A172 (cell line): ENCODE measurements at places on chromosomes 5 and 9. TPM values are rescaled to one million over a fixed set of nuclear protein-coding genes. Genes with fewer than 3 reads are reported as not detected.

Gene FBXO38
- total RNA-seq, result 40.9 and 48.6 TPM in 2 replicates

Gene PCDHGB6
- 0.10 and 0.33 TPM in 2 replicates for total RNA-seq

Gene STC2
- 0.03 and 0.10 TPM in 2 replicates for total RNA-seq

Gene NUTM2F
- not detected in 2 replicates for total RNA-seq

Gene ITGA1
- 0.71 and 3.7 TPM in 2 replicates for total RNA-seq

Gene MLLT3
- total RNA-seq, result 13.0 and 13.6 TPM in 2 replicates

Gene CKMT2
- 4.7 TPM in 1 of 2 replicates, not detected in the other for total RNA-seq

Gene RAPGEF1
- 20.0 and 40.9 TPM in 2 replicates for total RNA-seq

Gene PLK2
- total RNA-seq, result 381 and 541 TPM in 2 replicates

Gene ECPAS
- 45.3 and 49.9 TPM in 2 replicates for total RNA-seq

Gene SLC45A2
- not detected in 2 replicates for total RNA-seq

Gene CDH12
- total RNA-seq, result 0.47 and 2.2 TPM in 2 replicates

Gene CDX1
- total RNA-seq, result not detected in 2 replicates

Gene PITX1
- 43.7 and 49.3 TPM in 2 replicates for total RNA-seq

Gene PCDHGB1
- total RNA-seq, result 1.2 and 2.0 TPM in 2 replicates

Gene SPINK4
- not detected in 2 replicates for total RNA-seq

Gene ACER2
- total RNA-seq, result 1.7 and 2.4 TPM in 2 replicates

Gene MRPS30
- 119 and 141 TPM in 2 replicates for total RNA-seq

Gene STPG3
- not detected in 2 replicates for total RNA-seq

Gene RASGRF2
- not detected in 2 replicates for total RNA-seq

Gene C9
- not detected in 2 replicates for total RNA-seq

Gene MYO10
- total RNA-seq, result 5.2 and 9.4 TPM in 2 replicates

Gene EGFL7
- total RNA-seq, result 110 and 127 TPM in 2 replicates

Gene CD14
- 2.3 TPM in 1 of 2 replicates, not detected in the other for total RNA-seq

Gene LCN1
- 0.47 TPM in 1 of 2 replicates, not detected in the other for total RNA-seq

Gene HTR1A
- not detected in 2 replicates for total RNA-seq

Gene DOCK8
- not detected in 2 replicates for total RNA-seq
